ENCODE measurements at places on chromosomes 3 and 15.
A peak's percentile ranks its signal among the peaks of the same experiment; 100 is the strongest.

- no peak for DNase-seq
Measured at GRCh38 chr3:196537319-196537984, 22.3 kb upstream of the SMCO1 start.

- peak; percentile 65 for DNase-seq
Measured at GRCh38 chr3:115698851-115699591, 75.7 kb downstream of the GAP43 start.

- no peak for DNase-seq
Measured at GRCh38 chr3:14799146-14799545, 19.6 kb upstream of the FGD5 start.

DNA sequence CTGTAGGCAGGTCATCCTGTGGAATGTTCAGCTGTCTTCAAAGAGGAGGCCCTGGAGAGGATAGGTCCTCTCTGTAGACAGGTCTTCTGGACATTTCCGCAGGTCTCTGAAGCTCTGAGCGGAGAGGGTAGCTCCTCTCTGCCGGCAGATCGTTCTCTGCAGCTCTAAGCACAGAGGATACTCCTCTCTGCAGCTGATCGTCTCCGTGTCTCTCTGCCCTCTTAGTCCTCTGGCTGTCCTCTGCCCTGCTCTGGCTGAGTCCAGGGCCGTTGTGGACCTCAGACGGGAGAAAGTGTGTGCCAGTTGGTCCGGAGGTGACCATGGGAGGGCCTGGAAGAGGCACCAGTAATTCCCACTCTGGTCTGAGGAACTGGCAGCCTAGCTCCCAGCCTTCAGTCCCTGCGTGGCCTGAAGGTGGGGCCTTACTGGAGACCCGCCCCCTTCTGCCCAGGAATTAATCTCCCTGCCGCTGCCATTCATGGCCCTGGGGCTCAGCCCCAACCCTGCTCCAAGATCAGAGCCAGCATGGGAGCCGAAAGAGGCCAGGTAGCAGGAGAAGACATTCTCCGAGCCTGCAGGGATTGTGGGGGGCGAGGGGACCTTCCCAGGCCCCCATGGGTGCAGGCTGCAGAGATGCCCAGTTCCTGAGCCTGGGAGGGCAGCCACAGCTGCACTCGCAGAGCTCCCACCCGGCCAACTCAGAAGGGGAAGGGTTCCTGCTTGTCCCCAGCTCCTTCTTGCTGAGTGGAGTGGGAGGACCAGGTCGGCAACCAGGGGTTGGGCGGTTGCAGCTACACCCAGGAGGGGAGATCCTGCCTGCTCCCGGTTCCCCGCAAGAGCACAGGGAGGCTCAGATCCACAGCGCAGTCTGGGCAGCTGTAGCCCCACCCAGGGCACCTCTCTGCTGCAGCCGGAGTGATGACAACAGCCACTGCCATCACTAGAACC is 488.7 kb downstream of the RSL24D1 start:
- no peak for DNase-seq

DNA sequence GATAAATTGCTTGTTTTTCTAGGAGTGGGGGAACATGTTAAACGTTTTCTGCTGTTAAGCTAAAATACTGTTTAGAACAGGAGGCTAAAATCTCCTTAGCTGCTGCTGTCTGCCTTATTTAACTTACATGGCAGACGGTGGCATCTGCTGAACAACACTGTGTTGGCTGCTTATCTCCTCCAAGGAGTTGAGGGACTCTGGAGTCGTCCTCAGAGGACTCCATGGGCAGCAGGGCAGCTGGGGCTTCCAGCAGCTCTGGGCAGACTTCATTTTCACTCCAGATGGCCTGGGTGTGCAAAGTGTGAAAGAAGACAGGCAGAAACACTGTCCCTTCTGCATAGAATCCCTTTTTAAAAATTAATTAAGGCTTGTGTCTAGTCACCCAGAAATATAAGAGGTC is 52.9 kb upstream of the NUDT16 start:
- DNase-seq = no peak

GRCh38 chr3:88912294-88912877 is 195.0 kb upstream of the EPHA3 start:
- no peak for DNase-seq

GRCh38 chr3:55823001-55823400 is 335.9 kb upstream of the WNT5A start:
- no peak for DNase-seq

- DNase-seq = no peak
Measured at GRCh38 chr3:35751207-35751606, 111.9 kb downstream of the ARPP21 start.

- DNase-seq = no peak
Measured at GRCh38 chr15:71559616-71560015, 250.7 kb upstream of the NR2E3 start.

DNA sequence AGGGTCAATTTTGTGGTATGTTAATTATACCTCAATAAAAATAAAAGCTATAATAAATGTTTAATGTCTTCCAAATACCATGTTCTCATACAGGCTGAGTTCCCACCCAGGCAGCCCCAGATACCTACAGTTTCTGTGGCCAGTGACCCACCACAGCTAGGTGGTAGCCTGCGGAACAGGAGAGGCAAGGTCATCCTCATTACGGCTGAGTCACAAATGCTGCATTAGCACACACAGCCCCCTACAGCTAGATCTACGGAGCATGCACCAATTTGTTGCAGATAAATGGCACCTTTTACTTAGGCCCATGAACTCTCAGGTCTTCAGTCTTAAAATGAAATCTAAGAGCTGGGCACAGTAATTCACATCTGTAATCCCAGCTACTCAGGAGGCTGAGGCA is 5.1 kb downstream of the SPATA12 start:
- DNase-seq = no peak

GRCh38 chr3:174232658-174233429 is 626.3 kb upstream of the NAALADL2 start:
- DNase-seq = no peak

DNA sequence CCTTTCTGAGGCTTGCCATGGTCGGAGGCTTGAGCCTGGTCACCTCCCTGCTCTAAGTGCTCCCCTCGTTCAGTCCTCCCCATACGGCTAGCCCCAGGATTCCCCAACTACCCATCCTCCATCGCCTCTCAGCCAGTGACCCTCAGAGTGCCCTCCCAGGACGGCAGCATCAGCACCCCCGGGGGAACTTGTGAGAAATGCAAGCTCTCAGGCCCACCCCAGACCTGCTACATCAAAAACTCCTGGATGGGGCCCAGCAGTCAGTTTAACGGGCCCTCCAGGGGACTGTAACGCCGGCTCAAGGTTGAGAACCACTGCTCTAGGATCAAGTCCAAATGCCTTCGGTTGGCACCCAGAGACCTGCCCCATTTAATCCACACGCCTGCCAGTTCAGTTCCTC is 6.9 kb downstream of the ADAMTS17 start:
- DNase-seq = no peak

- no peak for DNase-seq
Measured at GRCh38 chr3:155791190-155791589, 14.9 kb downstream of the C3orf33 start.

DNA sequence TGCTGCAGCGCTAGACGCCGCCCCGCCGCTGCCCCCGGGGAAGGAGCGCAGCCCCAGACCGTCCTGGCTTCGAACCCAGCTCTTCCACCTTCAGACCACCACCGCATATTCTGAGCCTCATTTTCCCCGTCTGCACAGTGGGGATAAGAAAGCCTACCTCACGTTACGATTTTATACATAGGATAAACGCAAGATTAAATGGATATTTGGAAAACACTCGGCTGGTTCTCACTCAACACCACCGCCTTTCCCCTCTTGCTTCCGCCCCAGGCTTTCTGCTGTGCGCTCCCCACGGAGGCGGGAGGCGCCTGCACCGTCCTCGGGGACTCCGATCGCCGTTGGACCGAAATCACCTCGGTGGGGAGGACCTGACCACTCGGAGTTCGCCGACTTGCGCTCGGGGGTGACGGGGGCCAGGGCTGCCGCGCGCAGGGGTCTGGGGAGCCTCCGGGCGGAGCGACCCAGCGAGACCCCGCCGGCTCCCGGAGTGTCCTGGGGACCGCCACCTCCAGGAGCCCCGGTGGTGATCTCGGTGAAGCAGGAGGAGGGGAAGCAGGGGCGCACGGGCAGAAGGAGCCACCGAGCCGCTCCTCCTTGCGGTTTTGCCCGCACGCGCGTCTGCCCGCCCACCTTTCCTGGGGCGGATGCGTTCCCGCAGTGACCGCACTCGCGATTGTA is 4.0 kb downstream of the FBXL22 start:
- no peak for DNase-seq

GRCh38 chr3:191420771-191421170 is 40.2 kb upstream of the PYDC2 start:
- DNase-seq = no peak

DNA sequence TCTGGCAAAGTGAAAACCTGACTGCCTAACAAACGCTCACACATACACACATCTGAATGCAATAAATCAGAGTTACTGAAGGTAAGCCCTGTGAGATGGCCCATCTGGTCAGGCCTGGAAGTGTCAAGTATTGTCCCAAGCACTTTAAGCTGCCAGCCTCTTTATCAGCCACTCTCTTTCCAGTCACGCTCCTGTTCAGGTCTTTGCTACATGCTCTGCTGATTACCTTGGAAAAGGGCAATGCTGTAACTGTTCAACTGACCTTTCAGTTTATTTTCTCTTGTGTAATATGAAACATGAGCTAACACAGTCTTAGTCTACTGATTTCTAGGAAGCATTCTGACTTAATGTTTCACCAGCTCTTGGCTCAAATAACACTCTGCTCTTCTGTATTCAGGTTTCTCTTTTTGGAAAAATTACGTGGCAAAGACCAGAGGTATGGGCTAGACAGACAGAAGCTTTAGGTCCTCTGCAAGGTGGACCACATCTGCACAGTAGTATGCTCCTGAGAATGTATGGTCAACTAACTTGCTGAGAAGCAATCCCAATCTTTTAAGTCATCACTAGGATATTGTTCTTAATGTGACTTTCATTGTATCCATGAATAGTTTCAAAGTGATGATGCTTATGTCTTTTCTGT is 44.5 kb downstream of the GBE1 start:
- peak; percentile 84 for DNase-seq

GRCh38 chr3:17119201-17120072 is 234.7 kb downstream of the PLCL2 start:
- DNase-seq = no peak

- no peak for DNase-seq
Measured at GRCh38 chr3:186882881-186883685, 40.6 kb downstream of the ADIPOQ start.

DNA sequence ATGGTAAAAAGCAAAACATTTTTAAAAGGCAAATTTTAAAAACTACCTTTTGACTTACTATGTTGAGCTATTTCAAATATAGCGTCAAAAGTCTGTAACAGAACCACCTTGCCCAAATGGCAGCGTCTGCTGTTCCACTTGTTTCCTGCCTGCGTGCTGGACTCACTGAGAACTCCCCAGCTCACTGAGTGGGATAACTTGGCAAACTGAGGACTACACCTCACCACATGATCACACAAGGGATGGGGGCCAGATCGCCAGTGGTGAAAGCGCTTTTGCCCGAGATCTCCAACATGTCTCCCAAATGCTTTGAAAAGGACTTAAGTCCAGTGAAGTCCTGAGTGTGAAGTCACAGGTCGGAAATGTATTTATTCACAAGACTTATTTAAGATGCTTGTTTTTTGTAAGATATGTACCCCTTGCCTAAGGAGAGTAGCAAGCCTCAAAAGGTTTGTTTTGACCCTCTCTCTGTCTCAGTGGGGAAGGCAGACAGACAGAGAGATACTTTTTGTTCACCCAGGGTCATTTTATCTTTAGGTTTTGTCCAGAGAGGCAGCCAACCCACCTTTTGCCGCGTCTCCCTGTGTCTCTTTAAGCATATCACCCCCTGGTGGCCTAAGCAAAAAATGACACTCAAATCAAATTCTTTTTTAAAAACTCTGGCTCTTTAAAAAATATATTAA is 192.6 kb downstream of the PDZRN3 start:
- peak; percentile 35 for DNase-seq

GRCh38 chr3:44993471-44994205 is 17.6 kb downstream of the EXOSC7 start:
- DNase-seq = no peak

DNA sequence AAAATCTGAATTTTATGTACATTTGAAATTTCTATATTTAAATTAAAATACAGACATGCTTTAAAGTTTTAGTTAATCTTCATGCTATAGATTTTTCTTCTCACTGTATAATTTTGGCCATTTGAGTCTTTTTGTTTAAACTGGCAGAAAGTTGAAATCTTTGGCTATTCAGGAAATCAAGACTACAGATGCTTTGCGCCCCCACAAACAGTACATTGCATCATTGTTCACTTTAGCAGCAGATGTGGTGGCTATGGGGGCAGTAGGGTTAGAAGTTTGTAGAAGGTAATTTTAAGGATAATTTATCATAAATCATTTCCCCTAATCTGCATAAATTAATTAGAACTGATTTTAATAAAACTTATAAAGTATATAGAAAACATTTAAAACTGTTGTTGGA is 20.9 kb downstream of the SPPL2A start:
- DNase-seq = no peak

DNA sequence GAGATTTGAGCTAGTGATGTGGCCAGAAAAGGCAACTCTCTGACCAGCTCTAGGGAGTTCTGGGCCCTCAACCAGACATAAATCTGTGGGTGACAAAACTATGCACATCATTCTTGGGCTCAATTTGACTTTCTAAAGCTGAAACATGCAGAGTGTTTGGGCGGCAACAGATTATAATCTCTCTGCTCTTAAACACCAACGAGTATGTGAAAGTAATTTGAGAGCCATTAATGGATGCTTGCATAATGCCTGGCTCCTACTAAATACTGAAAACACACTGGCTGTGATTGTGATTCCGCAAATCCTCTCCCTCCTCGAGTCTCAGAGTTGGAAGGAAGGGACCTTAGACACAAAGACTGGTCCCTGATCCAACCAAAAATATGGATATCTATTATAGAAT is 186.7 kb downstream of the UACA start:
- no peak for DNase-seq
